T1000 (cell line): ENCODE measurements at places on chromosomes 6 and 20.

GRCh38 chr6:155378276-155378675 is 64.0 kb upstream of the TFB1M start:
- DNase-seq: no peak

DNA sequence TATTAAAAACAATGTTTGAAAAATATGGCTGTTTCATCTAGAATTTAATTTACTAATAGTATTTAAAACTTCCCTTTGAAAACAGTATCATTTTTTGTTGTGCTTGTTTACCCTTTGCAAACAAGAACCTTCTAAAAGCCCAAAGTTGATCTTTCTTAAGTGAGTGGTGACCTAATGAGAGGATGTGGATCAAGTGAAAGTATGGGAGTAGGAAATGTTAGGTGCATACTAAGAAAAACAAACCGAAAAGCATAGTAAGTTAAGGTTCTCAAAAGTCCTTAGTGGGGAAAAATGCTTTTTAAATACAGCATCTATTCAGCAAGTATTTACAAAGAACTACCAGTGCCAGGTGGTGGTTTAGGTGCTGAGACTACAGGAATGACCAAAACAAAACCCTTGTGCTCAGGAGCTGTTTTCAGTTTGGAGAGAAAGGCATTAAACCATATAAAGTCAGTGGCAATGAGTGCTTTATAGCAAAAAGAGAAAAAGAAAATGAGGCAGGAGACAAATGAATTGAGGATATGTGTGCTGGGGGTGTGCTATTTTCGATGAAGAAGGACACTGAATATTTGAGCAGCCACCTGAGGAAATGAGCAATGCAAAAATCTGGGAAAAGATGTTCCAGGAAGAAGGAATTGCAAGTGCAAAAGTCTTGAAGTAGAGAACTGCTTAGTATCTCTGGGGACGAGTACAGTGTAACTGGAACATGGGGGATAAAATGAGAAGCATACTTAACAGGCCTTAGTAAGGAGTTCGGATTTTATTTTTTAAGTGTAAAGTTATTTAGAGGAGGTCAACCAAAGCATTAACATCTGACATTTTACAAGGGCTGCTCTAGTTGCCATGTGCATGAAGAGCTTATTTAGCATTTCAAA is 24.0 kb downstream of the RNF146 start:
- no peak for DNase-seq

DNA sequence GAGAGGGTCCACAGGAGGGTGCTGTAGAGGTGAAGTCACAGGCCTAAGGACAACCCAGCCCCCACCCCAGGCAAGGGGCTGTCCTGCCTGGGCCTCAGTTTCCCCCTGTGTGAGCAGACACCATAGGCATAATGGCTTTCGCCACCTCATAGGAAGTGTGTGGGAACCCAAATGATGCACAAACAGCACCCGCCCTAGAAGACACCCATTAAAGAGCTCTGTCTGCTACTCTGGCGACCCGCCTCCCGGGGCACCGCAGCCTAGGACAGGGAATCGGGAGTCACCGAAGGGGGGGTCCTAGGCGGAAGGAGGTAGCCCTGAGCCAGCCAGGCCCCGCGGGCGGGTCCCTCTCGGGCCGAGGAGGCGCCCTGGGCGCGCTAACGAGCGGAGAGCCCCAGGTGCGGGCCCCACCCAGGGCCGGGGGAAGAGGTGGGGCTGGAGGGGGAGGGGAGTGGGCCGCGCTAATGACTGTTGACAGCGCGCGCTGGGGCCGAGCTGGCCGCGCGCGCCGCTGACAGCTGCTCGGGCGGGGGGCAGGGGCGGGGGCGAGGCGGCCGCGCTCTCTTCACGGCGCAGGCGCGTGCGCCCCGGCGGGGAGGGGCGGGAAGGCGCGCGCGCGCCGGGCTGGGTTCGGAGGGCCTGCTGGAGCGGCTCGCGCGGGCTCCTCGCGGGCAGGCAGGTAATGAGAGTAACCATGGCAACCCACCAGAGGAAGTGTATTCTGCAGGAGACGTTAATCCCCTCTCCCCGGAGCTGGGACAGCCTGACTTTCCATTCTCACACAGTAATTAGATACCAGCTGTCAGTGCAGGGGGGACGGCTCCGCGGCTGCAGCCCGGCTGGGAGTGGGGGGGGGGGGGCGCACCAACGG is 48.9 kb downstream of the NOL4L start:
- DNase-seq: no peak

DNA sequence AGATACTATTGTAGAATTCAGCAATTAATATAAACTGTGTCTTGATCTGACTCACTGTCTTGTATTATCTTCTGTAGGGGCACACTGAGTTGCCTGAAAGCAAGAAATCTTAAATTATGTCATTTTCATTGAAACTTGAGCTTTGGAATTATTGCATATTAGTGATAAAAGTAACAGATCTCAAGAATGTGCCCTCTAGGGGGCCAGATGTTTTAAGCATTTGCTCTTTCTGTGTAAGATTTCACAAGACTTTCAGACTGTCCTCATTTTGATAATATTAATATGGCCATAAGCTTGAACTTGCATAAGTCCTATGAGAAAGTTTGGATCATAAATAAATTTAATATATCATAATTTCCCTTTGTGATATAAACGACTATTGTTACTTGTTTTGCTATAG is 55.5 kb upstream of the MYO6 start:
- DNase-seq: no peak

DNA sequence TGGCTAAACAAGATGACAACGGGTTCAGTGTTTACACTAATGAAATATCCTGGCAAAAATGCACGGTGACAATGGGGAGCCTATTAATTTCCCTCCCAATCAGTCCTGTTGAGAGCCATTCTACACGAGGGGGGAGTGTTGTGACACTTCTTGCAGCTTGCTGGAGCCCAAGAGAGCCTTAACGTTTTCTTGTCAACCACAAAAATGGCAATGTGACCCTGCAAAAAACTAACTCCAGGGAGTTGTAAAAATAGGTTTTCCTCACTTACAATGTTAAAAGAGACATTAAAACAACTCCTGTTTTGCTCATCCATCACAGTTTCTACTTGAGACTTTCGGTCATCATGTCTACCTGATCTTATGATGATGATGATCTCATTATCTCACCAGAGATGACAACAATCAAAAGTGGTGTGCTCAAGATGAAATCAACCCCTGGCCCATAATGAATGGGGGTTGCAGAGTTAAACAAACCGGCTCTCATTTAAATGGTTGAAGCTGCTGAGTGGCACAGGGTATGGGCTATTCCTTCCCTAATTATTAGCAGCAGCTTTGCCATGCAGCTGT is 57.9 kb downstream of the GJA10 start:
- no peak for DNase-seq

GRCh38 chr6:64672131-64672530 is 1034.9 kb downstream of the EYS start:
- no peak for DNase-seq

GRCh38 chr6:105330364-105330763 is 72.5 kb downstream of the PREP start:
- no peak for DNase-seq

- no peak for DNase-seq
Measured at GRCh38 chr20:54126806-54127655, 46.8 kb downstream of the CYP24A1 start.

DNA sequence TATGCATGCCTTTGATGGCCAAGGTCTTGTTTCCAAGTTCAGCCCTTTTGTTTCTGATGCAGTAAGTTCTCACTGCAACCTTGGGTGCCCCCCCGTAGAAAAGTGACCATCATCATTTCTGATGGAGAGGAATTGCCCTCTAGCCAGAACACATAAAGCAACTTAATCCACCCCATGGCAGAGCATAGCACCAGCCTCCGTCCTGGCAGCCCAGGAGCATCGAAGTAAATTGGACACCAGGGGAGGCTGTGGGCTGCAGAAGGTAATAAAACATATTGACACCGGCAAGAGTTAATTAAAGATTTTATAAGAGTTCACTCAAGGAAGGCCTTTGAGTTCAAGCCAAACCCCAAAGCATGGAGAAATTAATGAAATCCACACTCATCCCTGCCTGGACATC is 39.2 kb upstream of the CST7 start:
- DNase-seq: no peak

DNA sequence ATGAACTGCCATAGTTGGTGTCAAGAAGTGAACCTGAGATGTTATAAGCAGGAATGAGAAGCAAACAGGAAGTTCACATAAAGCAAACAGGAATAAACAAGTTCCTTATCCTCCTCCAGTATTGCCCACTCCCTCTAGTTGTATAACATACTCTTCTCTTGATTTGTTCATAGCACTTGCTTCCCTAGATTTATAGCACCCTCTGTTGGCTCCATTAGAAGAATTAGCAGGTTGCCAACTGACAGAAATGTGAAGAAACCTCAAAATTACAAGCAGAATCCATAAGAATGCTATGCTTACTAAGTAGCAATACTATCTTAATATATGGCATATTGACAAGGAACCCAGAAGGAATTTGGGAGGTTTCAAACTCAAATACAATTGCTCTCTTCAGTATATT is 195.4 kb downstream of the TBX18 start:
- no peak for DNase-seq

DNA sequence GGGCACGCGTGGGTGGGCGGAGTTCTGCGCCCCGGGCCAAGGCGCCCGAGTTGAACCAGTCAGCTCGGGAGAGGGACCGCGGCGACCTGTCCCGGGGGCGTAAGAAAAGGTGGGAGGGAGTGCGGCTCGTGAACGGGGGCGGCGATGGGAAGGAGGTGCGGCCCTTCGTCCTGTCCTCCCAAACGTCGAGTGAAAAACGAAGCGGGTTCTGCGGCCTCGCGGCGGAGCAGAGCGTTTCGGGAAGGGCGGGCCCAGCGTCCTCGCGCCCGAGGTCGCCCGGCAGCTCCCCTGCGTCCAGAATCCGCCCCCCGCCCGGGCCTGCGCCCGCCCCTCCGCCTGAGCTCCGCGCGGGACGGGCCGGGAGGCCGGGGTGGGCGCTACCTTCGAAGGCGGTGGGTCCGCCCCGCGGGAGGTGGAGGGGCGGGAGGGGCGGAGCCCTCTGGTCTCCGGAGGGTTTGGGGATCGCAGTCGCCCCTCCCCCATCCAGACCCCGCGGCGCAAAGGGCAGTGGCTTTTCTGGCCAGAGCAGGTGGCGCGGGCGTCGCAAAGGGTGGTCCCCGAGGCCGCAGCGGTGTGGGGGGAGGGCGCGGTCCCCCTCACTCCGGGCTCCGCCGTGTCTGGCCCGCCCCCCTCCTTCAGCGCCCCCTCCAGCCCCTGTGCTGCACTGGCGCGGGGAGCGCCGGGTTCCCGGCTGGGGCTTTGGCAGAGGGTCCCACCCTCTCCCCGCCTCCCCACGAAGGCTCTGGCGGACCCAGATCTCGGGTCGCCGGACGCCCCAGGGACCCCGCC is 838 bp downstream of the STMN3 start:
- DNase-seq: no peak

DNA sequence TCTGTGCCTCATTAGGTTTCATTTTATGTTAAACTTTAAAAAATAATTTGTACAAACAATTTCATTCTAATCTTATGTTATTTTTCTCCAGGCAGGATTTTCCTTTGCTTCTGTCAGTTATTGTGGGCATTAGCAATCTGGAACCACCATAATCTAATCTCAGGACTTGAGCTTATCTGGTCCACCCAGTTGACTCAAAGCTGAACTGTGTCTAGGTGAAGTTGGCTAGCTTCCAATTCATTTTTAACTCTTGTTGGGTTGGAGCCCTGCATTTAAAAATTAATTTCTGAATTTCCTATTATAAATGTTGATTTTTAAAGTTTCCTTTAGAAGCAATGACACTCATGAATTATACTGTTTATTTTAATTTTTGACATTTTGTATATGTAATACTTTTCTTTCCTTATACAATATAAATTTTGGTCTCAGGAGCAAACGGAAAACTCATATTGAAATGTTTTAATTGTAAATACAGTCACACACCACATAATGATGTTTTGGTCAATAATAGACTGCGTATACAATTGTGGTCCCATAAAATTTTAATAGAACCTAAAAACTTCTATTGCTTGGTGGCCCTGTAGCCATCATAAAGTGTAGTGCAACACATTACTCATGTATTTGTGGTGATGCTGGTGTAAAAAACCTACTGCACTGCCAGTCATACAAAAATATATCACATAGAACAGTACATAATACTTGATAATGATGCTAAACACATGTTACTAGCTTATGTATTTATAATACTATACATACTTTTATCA is 121.3 kb downstream of the CLVS2 start:
- DNase-seq: no peak

GRCh38 chr20:57292611-57293010 is 26.2 kb upstream of the BMP7 start:
- no peak for DNase-seq

DNA sequence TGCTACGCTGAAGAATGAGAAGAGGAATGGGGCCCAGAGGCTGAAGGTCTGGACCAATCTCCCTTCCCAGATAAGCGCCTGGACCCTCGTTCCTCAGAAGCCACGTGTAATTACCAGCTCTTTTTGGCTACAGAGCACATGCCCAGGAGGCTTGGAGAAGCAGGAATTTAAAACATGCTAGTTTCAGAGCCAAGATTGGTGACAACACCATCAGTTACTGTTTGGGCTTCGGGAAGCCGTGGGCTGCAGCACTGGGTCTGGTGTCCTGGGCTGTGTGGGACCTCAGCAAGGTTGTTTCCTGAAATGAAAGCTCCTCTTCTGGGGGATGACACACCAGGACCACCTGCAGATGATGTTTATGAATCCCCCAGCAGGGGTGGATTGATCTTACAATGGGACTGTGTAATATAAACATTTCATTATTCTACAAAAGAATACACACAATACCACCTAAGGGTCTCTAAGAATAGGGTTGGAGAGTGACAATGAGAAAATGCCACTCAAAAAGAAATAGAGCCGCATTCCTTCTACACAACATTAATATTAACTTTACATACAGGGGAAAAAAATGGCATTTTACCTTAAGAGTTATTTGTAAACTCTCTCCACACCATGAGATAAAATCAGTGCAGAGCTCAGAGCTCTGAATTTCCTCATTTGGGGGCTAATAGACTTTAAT is 207.8 kb upstream of the FOXQ1 start:
- no peak for DNase-seq

GRCh38 chr6:31572041-31572911 is at the start of gene LTA:
Gene LTA, plus strand, starts transcription at chr6:31572289. Its CDS starts 454 bp downstream, at chr6:31572743.
- DNase-seq: no peak
